Activated naive CD4-positive, alpha-beta T cell treated with anti-CD3 and anti-CD28 coated beads, Interleukin-2, amount 50 U/mL, for 16 hours (primary cell): ENCODE measurements at places on chromosomes 1 and 21.

- no peak for DNase-seq
Observed at GRCh38 chr1:14795589-14795988, 197.1 kb downstream of the KAZN start.

GRCh38 chr1:6419804-6420453 is at the start of gene HES2:
Gene HES2, minus strand, starts transcription at chr1:6419919. Its CDS starts 99 bp downstream, at chr1:6419820.
- DNase-seq = no peak

DNA sequence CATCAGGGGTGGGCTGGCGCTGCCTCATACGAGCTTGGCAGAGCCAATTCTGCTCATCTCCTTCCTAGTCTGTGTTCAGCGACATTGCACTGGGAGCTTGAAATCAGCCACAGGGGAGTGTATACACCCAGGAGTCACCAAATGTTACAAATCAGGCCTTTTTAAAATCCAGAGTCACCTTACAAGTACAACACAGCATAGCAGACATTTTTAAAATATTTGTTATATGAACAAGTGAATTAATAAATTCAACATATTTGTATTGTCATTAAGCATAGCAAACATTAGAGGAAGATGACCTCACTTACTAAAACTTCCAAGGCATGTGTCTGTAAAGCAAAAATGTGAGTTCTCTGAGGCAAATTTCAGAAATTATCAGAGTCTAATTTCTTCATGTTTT is 210.0 kb downstream of the HLX start:
- DNase-seq = no peak

GRCh38 chr1:8090241-8090702 is 64.2 kb upstream of the ERRFI1 start:
- DNase-seq = no peak

- no peak for DNase-seq
Observed at GRCh38 chr1:154148807-154149206, 6.1 kb downstream of the NUP210L start.

DNA sequence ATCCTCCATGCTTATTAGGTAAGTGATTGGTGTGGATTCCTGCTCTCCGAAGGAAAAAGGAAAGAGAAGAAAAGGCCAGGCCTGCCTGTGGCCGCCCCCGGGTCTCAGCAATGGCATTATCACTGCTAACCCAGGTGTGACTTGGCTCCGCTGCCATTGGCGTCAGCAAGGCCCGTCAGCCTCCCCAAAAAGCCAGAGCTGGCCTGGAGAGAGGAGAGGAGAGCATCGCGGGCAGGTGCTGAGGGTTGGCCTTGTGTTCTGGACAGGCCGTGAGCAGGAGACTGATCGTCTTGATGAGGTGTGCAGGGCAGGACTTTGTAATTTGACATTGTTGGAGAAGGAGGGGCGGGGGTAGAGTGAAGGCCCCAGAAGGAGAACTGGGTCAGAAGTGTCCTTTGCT is 186.4 kb downstream of the CAMTA1 start:
- no peak for DNase-seq

GRCh38 chr1:41739061-41739955 is 179.4 kb downstream of the HIVEP3 start:
- DNase-seq = peak; percentile 85

DNA sequence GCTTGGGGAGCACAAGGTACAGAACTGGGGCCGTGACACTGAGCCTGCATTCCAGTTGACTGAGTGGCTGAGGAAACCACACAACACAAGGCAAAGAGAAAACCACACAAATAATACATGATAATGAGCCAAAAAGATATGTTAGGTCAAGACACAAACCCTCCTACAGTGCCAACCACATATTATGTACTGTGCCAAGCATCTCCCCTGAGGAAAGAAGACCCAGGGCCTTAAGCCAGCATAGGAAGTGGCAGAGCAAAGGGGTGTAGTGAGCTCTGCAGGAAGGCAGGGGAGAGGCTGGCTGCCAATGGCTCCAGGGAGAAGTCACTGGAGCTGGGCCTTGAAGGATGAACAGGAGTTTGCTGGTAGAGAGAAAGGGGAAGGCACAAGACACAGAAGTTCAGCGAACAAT is 28.2 kb downstream of the CTNNBIP1 start:
- DNase-seq = no peak

- no peak for DNase-seq
Observed at GRCh38 chr1:181179279-181179986, 90.9 kb downstream of the IER5 start.

- DNase-seq = no peak
Observed at GRCh38 chr1:214917081-214917635, 165.4 kb upstream of the KCNK2 start.

DNA sequence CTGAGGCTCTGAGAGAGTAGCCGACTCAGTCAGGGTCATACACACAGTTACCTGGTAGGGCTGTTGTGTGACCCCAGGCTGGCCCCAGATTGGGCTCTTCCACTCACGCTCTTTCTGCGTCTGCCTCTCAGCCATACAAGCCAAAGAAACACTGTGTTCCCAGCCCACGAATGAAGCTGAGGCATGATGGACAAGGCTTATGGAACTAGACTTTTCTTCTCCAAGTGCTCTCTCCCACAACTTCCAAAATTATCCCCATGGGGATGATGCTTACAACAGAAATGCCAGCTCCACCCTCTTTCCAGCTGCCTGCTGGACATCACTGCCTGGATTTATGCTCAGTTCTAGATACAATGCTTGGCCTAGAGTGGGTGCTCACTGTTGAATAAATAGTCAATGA is 102.8 kb upstream of the JUN start:
- DNase-seq = no peak

DNA sequence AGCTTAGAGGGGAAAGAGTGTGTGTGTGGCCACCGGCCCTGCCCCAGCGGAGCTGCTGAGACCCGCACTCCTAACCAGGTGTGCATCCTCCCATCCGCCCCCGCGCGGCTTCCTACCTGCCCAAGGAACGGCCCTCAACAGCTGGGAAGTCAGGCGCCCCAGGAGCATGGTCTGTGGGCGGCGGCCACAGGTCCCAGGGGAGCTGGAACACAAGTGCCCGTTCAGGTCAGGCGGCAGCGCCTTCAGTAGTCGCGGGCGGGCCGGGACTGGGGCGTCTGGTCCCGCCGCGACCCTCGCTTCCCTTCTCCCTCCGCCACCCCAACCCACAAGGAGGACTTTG is 448 bp downstream of the AURKAIP1 start:
- no peak for DNase-seq

DNA sequence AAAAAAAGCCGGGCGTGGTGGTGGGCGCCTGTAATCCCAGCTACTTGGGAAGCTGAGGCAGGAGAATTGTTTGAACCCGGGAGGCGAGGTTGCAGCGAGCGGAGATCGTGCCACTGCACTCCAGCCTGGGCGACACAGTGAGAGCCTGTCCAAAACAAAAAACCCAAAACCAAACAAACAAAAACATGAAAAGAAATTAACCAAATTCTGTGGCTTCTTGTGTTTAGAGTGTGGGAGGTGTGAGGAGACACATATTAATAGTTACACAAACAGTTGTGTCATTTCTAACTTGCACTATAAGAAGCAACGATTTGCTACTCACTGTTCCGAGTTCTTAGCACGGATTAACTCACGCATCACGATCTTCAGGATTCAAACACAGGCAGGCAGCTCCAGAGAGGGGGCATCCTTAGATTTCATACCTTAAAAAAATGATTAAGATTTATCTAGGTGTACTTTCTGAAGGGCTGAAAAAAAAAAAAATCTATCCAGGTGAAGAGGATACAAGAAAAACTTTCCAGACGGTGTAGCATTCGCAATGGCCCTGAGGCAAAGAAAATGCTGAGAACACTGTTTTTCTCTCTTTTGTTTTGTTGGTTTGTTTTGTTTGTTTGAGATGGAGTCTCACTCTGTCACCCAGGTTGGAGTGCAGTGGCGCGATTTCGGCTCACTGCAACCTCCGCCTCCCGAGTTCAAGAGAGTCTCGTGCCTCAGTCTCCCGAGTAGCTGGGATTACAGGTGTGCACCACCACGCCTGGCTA is 713 bp upstream of the HMGCL start:
- no peak for DNase-seq

GRCh38 chr1:151293093-151293492 is 11.0 kb downstream of the ZNF687 start:
- no peak for DNase-seq

DNA sequence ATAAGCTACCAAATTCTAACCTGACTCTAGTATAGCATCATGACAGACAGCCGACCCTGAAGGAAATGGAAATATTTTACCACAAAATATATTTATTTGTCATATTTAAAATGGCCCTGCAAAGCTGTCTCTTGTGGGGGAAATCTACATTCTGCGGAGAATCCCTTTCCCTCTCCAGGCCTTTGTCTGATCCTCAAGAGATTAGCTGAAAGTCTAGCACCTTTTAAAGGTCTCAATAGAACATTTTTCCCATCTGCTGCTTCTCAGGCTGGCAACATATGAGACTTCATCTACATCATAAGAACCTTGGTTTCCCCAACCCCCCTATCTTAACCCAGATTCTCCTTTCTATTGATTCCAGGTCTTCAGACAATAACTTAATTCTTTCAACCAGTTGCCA is 1.7 kb upstream of the OR11L1 start:
- no peak for DNase-seq

DNA sequence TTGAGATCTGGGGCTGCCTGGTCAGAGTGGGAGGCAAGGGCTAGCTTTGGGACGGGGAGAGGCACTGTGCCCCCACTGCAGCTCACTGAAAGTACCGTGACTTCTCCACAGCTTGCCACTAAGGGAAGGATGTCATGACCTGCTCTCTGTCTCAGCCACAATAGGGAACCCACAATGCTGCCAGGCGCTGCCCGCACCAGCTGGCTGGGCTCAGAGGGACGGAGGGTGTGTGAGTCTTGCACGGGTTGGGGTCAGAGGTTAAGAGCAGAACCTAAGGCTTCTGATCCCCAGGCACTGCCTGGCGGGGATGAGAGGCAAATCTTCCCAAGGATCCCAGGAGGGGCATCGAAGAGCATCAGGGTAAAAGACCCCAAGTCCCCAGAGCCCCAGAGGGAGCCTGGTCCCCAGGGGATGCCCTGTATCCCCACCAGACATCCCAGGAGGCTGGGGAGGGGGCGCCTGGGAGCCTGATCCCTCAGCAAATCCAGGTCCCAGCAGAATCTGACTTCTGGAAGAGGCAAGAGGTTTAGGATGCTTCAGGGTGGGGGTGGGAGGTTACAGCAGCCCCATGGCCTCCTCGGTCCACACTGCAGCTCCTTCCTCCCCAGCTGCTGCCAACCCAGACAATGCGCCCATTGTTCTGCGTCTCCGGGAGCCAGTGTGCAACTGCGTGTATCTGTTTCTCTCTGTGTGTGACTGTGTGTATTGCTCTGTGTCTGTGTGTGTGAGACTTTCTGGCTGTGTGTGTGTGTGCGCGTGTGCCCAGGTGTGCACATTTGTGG is 2.0 kb upstream of the MARCKSL1 start:
- DNase-seq = no peak

DNA sequence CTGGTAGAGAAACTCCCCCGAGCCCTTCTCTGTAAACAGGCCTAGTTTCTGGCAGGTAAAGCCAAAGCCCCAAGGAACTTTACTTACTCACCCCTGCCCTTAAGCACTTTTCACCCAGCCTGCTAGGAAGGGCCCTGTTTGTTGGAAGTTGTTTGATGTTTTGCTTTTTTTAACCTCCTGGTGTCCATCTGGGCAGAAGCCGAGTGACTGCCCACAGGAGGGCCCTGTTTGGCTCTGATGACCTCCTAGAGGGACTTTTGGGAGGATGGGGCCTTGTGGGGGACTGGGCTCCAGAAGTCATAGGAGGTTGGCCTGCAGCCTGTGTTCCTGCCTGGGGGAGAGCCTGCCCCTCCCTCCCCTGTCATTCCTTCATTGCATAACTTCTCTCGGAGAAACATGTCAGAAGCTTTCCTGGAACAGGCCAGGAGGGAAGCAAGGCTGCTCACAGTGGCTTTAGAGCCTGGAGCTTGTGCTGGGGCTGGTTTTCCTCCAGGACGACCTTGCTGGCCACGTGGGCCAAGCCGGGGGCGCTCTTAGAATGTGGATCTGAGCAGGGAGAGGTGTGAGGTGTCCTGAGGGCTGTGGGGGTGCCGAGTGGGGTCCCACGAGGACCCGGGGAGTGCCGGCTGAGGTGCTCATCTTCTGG is 33.9 kb downstream of the COQ8A start:
- DNase-seq = no peak

DNA sequence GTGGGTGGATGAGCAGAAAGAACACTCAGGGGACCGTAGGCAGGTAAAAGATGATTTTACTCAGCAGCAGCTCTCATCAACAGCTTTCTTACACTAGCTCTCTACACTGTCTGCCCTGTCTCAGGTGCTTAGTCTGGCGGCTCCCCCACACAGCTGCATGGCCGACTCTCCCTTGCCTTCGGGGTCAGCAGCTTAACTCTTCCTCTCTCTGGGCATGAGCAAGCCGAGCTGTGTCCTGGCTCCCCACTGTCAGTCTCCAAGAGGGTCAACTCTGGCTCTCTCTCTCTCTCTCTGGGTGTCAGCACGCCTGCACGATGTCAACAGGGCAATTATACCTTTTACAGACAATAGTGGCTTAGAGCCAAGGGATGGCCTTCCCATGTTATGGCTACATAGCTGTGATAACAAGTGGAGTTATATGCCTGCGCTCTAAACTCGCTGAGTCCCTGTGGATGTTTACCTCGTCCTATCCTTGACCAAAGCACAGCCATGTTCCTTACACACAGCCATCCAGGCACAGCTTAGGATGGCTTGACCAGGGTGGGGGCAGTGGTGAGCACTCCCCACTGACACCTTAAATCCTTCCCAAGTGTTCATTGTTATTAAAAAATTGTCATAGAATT is 3.1 kb upstream of the BCL10 start:
- DNase-seq = no peak

- no peak for DNase-seq
Observed at GRCh38 chr1:8404460-8405370, 86.8 kb downstream of the SLC45A1 start.

- DNase-seq = no peak
Observed at GRCh38 chr1:236720611-236721010, 34.3 kb downstream of the ACTN2 start.

- DNase-seq = no peak
Observed at GRCh38 chr1:208225954-208226937, 17.9 kb downstream of the PLXNA2 start.

- peak; percentile 53 for DNase-seq
Observed at GRCh38 chr1:25232866-25233784, 823 bp upstream of the SYF2 start.

- DNase-seq = no peak
Observed at GRCh38 chr1:62295921-62296491, 23.2 kb downstream of the KANK4 start.

- DNase-seq = no peak
Observed at GRCh38 chr21:23951251-23951650, 1656.0 kb downstream of the MRPL39 start.

- no peak for DNase-seq
Observed at GRCh38 chr1:21951226-21951870, 14.2 kb upstream of the HSPG2 start.

- DNase-seq = no peak
Observed at GRCh38 chr1:195337646-195338045, 1270.6 kb downstream of the KCNT2 start.

DNA sequence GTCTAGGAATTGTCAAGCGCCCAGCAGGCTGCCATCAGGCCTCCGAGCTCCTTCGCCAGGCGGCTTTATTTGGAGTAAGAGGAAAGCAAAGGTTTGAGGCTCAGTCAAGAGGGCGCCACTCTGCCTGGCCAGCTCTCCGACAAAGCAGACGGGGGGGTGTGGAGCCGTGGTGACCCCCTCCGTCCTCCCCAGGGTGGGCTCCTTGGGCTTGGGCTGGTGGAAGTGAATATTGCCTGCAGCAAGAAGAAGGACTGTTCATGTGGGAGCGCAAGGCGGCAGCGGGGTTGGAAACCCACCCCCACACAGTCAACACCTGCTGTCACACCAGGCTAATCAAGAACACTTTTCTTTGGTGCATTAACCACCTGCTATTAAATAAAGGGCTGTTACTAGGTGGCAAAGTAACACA is 14.6 kb downstream of the EPHX1 start:
- DNase-seq = no peak
